ENCODE measurements at places on chromosomes 12 and 14.

DNA sequence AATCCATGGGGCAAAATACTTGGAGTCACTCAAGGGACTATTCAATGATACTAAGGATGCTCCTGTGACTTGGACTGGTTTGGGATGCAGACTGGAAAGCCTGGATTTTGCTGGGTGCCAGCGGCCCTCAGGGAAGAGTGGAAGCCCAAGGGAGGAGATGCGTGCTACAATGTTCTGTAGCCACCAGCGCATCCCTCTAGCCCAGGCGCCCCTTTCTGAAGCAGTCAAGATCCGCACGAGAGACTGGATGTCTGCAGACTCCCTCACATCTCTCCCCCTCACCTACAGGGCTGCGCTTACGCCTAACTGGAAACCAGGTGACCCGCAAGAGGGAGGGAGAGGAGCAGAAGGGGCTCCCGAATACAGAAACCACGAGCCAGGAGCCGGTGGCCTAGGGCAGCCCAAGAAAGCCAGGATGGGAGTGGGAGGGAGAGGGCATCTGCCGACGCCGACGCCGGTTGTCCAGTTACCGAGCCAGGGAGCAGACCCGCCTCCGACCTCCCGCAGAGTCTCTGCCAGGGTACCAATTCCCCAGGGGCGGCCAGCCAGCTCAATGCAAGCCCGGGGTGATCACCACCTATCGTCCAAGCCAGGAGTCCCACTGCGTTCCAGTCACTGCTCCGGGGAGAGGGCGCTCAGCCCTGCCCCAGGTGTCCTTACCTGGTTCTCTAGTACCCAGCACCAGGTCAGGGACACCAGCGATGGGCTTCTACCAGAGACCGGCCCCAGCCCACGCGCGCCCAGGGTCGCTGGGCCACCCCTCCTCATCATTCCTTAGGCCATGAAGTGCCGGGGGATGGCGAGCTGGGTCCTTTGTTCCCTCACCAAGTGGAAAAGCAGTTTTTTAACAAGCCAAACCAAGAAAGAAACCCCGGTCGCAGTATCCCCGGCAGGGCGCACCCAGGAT lies 1.2 kb downstream of the NTN4 start:
- DNase-seq, result no peak

DNA sequence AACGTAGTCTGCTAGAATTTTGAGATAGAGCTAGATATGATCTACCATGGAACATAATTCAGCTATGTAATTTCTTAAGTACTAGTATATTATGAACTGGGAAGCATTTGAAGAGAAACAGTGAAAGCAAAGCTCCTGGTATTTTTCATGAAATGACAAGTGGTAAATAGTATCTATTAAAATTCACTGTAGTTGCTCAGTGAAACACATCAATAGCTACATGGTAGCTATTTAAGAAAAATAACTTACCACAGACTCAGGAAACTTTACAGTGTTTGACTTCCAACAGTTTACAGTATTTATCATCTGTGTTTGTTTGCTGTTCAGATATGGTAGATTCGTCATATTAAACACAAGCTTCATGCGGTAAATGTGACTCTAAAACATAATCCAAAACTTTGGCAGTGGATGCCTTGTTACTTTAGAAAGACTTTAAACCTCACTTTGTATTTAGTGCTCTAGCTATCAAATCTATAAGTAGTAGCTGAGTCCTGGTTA lies 25.2 kb downstream of the WNK1 start:
- DNase-seq, result no peak

DNA sequence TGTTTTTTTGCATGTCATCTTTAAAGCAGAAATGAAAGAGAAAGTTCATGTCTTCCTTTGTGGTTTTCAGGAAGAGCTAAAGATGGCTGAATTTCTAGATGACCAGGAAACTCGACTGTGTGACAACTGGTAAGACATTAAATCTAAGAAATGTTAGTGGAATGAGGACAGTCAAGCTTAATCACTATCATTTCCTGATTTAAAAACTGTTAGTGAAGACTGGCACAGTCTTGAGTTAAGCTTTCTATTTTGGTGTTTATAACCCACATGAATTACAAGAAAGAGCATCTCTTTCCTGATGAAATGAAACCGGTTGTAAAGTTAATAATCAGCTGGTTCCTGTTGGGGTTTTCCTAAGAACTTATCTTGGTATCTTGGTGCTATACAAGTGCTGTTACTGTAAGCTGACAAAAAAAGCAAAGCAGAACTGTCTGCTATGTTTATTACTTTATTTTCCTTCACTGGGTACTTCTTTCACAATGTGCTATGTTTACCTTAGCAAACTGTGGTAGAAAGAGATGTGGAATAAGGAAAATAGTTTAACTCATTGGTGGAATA lies 5.2 kb downstream of the TRAFD1 start:
- peak; percentile 82 for DNase-seq

DNA sequence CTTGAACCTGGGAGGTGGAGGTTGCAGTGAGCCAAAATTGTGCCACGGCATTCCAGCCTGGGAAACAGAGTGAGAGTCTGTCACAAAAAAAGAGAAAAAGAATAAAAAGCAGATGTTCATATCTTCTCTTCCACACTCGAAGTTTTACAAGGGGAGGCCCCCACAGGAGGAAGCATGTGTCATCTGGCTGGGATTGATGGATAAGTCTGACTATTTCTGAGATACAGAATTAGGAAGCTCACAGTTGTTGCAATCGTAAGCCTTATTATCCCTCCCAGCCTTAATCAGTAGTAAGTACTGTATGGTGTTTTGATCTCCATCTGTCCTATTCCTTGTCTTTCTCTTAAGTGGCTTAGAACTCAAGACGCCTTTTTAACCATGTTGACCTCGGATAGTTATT lies 31.9 kb upstream of the RASSF8 start:
- DNase-seq, result no peak

Data from activated CD4-positive, alpha-beta T cell treated with anti-CD3 and anti-CD28 coated beads, Interleukin-2, amount 50 U/mL, for 16 hours (primary cell).